HEK293T (cell line): ENCODE measurements at places on chromosomes 4 and X.
A peak's percentile ranks its signal among the peaks of the same experiment; 100 is the strongest.

DNA sequence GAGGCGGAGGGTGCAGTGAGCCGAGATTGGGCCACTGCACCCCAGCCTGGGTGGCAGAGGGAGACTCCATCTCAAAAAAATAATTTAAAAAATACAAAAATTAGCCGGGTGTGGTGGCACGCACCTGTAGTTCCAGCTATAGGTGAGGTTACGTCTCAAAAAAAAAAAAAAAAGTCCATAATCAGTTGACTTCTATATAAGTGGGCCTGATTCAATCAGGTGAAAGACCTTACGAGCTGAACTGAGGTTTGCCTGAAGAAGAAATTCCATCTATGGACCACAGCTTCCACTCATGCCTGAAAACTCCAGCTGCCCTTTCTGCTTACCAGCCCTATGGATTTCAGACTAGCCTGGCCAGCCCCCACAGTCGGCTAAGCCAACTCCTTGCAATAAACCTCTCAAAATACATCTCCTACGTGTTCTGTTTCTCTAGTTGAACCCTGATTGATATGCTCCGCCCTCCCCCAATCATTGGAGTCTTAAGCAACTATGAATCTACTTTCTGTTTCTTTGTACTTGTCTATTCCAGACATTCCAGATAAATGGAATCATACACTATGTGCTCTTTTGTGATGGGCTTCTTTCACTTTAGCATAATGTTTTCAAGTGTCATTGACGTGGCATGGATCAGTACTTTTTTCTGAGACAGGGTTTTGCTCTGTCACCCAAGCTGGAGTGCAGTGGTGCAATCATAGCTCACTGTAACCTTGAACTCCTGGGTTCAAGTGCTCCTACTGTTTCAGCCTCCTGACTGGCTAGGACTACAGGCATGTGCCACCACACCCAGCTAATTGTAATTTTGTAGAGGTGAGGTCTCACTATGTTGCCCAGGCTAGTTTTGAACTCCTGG, 36.6 kb downstream of the SAT1 start:
- no peak for DNase-seq

GRCh38 chrX:153692003-153692402, 4.3 kb downstream of the SLC6A8 start:
- no peak for DNase-seq

GRCh38 chr4:48503233-48504025, 13.4 kb downstream of the ZAR1 start:
- no peak for DNase-seq

DNA sequence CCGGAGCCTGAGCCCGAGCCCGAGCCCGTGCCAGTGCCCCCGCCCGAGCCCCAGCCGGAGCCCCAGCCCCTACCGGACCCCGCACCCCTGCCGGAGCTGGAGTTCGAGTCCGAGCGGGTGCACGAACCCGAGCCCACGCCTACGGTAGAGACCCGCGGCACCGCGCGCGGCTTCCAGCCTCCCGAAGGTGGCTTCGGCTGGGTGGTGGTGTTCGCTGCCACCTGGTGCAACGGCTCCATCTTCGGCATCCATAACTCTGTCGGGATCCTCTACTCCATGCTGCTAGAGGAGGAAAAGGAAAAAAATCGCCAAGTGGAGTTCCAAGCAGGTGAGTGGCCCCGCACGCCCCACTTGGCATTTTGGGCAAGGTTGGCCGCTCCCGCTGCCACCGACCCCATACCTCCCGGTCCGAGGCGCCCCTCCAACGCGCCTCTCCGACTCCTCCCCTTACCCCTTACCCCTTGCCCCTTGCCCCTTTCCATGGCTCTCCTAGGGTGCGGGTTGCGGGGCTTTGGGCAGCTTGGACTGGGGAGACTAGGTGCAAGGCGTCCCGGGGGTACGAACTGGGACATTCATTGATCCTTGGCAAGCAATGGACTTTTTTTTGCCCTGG, 553 bp downstream of the SLC16A2 start:
- peak; percentile 25 for DNase-seq

- DNase-seq, result no peak
Measured at GRCh38 chr4:4619821-4620220, 78.0 kb upstream of the STX18 start.

GRCh38 chr4:7282786-7283440, 90.6 kb downstream of the SORCS2 start:
- no peak for DNase-seq

- no peak for DNase-seq
Measured at GRCh38 chr4:106507440-106507839, 138.9 kb upstream of the GIMD1 start.

GRCh38 chr4:181863856-181864255, 379.3 kb upstream of the TENM3 start:
- no peak for DNase-seq

DNA sequence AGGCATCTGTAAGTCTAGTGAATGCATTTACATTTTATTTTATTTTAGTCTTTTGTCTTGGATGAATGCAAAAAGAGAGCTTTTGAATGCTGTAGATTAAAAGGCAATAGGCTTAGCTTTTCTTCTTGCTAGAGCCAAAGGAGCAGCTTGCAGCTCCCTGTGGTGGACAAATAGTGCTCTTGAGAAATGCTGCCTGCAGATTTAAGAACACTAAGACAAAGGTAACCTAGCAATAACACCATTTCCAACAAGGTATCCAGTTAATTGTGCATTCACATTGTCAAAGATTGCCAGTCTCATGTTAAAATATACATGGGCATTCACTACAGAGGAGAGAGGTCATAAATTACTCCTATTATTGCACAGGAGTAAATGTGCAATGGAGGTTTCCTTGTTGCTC, 859.2 kb upstream of the PRKX start:
- no peak for DNase-seq
